ENCODE measurements at places on chromosomes 16 and 17.

DNA sequence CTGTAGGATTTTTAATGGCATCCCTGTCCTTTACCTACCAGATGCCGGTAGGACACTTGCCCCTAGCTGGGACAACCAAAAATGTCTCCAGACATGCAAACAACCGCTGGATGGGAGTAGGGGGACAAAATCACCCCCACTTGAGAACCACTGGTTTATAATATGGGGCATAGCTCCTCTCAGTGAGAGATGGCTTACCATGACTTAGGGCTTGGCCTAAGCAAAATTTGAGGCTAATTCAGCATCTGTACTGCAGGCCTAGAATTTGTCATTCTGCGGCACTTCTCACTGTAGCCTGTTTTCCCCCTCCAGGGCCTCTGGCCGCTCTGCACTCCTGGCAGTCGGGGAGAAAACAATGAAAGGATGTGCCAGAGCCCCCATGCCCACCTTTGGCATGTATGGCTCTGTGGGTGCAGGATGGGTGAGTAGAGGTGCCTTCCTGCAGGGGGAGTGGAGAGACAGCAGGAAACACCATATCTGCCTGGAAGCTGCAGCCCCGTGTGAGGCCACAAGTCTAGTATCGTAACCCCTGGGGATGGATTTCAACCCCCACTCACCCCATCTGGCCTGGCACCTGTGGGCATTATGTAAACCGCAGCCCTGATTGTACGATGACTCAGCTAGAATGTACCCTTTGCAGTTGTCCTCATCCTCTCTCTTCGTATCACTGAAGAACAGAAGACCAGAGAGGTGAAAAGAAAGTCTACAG is 268.1 kb downstream of the SOX9 start:
- no peak for DNase-seq

DNA sequence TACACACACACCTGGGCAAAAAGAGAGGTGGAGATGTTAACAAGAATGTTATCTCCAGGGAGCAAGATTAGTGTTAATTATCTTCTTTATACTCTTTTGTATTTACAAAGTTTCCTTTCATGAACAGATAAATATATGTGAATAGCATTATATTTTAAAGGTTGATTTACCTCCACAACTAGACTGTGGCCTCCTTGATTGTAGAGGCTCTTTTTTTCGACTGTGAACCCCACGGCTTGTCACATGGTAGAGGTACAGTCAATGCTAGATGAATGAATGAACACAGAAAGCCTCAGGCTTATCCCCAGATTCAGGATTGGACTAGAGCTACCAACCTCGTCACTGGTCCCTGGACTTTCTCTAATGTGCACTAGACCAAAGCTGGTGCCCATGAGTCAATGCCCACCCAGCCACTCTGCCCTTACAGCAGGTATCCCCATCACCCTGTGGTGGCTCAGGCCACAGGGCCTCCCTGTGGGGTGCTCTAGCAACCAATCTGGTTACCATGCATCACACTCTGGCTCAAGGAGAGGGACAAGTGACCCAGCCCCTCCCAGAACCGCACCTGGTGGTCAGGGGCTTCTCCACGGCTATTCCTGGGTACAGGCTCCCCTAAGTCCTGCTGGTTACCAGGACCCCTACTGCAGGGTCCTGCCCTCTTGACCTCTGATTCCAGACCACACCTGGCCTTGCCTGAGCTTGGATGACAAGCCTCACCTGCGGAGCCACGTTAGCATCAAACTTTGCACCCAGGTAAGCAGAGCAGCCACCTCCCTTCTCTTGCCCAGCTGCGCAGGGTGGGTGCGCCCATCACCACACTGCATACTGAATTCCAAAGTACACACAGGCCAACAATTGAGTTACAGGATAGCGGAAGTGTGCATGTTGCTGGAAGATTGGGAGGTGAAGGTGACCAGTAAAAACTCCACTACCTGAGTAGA is 101.0 kb downstream of the CDYL2 start:
- no peak for DNase-seq

GRCh38 chr16:75614066-75614897 is 8.8 kb downstream of the ADAT1 start:
- DNase-seq: no peak

DNA sequence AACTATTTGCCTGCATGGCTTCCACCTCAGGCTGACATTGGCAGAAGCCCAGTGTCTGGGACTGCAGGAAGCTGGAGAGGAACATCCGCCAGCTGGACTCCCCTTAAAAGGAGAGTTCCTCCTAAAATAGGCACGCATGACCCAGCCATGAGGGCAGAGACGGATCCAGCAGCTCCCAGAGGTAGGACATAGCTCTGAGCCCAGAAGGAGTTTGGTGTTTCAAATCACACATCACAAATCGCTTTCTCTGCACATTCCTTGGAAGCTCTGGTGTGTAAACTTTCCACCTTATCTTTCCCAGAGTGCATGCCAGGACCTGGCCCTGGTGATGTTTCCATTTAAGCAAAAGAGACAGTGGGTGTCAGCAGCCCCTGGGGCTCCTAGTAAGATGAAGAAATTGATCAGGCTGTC is 231.1 kb upstream of the CDH5 start:
- DNase-seq: no peak

GRCh38 chr17:42016411-42016831 is 818 bp downstream of the DNAJC7 start:
- peak; percentile 36 for DNase-seq

- DNase-seq: no peak
Measured at GRCh38 chr16:65773301-65773874, 593.1 kb upstream of the CDH5 start.

GRCh38 chr17:2192367-2193057 is 111.1 kb downstream of the SMG6 start:
- DNase-seq: peak; percentile 86

- DNase-seq: no peak
Measured at GRCh38 chr16:77763994-77764393, 24.4 kb upstream of the VAT1L start.

GRCh38 chr16:77307426-77308162 is 108.4 kb downstream of the SYCE1L start:
- DNase-seq: peak; percentile 20

GRCh38 chr16:10951026-10951425 is 6.7 kb downstream of the CLEC16A start:
- no peak for DNase-seq

DNA sequence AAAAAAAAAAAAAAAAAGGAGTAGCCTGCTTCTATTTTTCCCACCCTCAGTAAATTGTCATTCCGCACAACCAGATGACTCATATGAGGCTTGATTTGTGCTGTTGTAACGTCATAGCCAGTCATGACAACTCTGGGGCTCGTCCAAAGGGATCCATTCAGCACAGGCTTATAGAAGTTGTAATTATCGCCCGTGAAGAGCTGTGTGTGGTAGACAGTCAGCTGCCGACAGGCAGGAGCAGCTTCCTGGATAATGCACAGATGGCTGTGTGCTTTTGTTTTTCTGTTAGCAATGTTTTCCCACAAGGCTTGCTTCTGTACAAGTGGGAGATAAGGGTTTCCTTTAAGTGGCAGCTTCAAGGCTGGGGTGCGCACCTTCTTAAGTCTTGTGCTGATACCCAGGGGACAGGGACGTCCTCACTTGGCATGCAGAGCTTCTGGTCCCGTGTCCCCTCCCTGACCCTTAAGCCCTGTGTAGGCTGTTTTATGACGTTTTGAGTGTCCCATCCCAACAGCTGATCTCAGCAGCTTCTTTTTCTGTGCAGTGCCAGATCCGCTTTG is 26.0 kb downstream of the SNX29 start:
- no peak for DNase-seq

All from activated CD8-positive, alpha-beta T cell treated with anti-CD3 and anti-CD28 coated beads for 36 hours (primary cell).